H7 (cell line): ENCODE measurements at places on chromosomes 4 and X.
A peak's percentile ranks its signal among the peaks of the same experiment; 100 is the strongest.

DNA sequence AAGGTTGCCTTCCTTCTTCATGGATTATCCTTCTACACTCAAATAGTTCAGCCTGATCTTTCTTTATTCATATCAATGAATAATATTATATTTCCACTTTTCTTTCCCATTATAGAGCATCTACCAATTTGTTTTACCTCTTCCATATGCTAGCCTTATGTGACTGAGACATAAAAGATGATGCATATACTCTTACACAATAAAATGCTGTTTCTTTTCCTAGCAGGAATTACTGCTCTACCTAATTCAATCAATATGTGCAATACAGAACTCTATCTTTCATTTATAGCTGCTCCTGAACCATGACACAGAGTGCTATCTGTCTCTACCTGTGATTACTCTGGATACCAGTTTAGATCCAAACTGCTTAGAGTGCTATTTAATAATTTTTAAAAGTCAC is 2334.0 kb downstream of the PCDH7 start:
- no peak for DNase-seq

- DNase-seq, result no peak
Measured at GRCh38 chrX:44802613-44803012, 41.2 kb upstream of the DUSP21 start.

DNA sequence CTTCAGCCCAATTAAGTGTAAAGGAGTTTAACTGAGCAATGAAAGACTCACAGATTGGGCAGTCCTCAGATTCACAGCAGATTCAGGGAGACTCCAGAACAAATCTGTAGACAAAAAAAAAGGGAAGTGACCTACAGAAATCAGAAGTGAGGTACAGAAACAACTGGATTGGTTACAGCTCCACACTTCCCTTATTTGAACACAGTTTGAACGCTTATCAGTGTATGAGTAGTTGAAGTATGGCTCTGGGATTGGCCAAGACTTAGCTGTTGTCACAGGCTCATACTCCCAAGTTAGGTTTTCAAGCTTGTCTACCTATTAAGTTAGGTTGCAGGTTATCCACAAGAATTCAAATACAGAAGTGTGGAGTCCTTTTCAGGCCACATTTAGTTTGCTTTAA is 112.4 kb upstream of the ELOVL6 start:
- no peak for DNase-seq

GRCh38 chrX:119130911-119131310 is 3.3 kb upstream of the KIAA1210 start:
- no peak for DNase-seq

DNA sequence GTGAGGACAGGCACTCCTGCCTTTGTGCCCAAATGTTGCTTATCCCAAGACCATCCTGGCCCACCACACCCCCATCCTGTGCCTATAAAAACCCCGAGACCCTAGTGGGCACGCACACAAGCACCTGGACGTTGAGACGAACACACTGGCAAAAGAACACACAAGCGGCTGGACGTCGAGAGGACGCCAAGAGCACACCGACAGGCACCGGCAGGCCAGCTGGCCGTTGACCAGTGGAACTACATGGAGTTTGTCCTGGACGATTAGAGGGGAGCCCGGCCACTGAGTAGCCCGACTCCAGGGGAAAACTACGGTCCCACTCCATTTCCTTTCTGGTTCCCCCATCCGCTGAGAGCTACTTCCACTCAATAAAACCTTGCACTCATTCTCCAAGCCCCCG is 301.7 kb downstream of the PCDH10 start:
- no peak for DNase-seq

GRCh38 chr4:164876700-164877324 is at the start of gene APELA:
Gene APELA (plus strand): TSS chr4:164877178. CDS start chr4:164877332, 154 bp downstream.
- peak; percentile 36 for DNase-seq

DNA sequence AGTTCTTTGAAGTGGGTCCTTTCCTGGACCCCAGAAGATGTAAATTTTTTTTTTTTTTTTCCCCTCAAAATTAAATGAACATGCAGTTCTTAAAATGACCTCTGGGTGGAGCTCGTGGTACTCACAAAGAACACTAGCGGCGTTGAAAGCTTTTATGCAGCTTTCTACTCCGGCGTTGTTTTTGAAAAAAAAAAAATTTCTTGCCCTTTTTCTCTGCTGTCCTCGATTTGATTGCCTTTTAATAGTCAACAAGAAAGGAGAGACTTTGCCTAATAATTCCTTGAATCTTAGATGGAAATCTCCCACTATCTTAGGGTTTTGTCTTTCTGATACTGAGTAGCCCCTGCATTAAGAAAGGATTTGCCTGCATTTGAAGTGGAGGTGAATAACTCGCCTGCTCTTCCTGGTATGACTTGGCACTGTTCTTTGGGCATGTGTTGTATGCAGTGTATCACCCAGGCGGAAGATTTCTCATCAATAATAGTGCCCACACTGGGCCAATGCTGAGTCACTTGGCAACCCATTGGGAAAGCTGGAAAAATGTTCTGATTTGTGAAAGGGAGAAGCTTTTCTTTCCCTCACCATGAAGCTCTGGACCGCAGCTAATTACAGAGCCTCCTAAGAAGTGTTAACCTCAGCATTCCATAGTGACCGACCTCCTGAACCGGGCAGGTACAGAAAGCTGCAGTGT is 104.0 kb downstream of the PHEX start:
- no peak for DNase-seq

- no peak for DNase-seq
Measured at GRCh38 chr4:112173593-112174558, 28.6 kb downstream of the FAM241A start.

GRCh38 chr4:138494931-138495330 is 252.8 kb upstream of the SLC7A11 start:
- peak; percentile 61 for DNase-seq

DNA sequence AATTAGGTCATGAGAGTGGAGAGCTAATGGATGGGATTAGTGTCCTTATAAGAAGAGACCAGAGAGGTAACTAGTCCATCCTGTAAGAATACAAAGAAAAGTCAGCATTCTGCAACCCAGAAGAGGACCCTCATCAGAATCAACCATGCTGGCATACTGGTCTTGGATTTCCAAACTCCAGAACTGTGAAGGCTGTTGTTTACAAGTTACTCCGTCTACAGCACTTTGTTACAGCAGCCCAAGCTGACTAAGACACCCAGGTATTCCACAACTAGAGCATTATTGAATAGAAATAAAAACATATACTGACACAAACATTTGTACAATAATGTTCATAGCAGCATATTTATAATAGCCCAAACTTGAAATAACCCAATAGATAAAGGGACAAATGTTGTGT is 9.2 kb downstream of the TMEM156 start:
- DNase-seq, result no peak

DNA sequence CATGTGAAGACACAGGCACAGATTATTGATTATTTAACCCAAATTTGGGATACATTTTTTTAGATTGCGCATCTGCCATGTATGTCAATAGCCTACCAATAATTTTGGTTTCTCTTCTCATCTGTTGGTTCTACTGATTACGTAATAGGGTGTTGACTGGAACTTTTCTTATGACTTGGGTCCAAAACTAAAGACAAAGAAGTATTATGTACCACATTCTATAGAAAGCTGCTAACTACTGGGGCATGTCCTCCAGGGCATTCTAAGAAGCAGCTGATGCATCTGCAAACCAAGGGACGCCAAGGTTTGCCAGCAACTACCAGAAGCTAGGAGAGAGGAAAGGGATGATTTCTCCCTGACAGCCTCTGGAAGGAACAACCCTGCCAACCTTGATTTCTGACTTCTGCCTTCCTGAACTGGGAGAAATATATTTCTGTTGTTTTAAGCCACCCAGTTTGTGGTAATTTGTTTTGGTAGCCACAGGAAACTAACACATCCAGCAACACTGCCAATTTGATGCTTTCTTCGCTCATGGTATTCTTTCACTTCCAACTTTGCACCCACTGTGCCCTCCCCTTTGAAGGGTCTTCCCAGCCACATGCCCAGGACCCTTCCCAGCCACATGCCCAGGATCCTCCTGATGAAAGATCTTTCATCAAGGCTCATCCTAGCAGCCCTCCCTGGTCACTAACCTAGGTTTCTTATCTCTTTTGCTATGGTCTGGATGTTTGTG is 15.9 kb upstream of the TLR1 start:
- DNase-seq, result no peak

DNA sequence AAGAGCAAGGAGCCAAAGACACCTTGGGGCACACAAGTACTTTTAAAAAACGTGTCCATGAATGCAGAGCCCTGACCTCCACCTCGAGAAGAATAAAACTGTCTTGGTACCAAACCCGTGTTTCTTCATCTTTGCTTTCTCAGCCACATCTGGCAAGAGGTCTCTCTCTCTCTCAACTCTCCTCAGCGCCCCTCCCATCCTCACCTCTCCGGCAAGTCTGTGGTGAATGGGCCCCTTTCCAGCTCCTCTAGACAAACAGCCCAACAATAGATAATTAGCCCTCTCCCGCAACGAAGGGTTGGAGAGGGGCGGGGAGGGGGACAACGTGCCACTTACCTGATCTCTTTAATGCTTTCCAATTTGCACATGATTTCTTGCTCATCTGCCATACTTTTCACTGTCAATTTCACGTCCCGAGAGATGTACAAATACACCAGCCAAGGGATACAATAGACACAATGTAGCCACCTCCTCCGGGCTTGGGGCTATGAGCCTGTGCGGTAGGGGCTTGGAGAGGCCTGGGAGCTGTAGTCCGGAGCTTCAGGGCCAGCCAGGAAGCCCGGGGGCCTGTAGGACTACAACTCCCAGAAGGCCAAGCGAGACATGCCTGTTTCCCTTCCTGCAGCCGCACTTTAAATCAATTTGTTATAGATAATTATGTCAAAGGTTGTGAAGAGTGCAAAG is at the start of gene ZC4H2:
Gene ZC4H2, minus strand, starts transcription at position 462 of the 684 bp plus-strand sequence. Its CDS starts 73 bp downstream, at position 389.
- DNase-seq, result peak; percentile 65

- DNase-seq, result no peak
Measured at GRCh38 chr4:40953283-40954087, 203.7 kb downstream of the NSUN7 start.

DNA sequence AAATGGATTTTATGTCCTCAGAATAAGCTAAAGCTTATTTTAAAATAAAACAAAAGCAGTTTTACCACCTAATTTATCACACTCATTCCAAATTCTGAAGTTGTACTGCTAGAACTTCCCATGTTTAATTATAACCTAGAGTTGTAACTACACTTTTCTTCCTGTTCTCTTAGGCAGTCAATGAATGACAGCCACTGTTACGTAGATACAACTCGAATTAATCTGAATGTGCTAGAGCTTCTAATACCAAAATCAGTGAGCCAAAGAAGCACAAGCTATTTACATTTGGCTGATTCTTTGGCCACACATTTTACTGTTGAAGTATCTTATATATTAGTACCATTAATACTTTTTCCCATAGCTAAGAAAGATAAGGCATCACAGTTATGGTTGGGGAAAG is 99.0 kb upstream of the FTHL17 start:
- no peak for DNase-seq

- DNase-seq, result no peak
Measured at GRCh38 chr4:3225071-3225850, 23.7 kb upstream of the MSANTD1 start.

- no peak for DNase-seq
Measured at GRCh38 chrX:23493941-23494374, 159.3 kb downstream of the PTCHD1 start.

- no peak for DNase-seq
Measured at GRCh38 chrX:78957768-78958130, 12.6 kb downstream of the P2RY10 start.

GRCh38 chr4:119238068-119238722 is 25.7 kb downstream of the USP53 start:
- no peak for DNase-seq

DNA sequence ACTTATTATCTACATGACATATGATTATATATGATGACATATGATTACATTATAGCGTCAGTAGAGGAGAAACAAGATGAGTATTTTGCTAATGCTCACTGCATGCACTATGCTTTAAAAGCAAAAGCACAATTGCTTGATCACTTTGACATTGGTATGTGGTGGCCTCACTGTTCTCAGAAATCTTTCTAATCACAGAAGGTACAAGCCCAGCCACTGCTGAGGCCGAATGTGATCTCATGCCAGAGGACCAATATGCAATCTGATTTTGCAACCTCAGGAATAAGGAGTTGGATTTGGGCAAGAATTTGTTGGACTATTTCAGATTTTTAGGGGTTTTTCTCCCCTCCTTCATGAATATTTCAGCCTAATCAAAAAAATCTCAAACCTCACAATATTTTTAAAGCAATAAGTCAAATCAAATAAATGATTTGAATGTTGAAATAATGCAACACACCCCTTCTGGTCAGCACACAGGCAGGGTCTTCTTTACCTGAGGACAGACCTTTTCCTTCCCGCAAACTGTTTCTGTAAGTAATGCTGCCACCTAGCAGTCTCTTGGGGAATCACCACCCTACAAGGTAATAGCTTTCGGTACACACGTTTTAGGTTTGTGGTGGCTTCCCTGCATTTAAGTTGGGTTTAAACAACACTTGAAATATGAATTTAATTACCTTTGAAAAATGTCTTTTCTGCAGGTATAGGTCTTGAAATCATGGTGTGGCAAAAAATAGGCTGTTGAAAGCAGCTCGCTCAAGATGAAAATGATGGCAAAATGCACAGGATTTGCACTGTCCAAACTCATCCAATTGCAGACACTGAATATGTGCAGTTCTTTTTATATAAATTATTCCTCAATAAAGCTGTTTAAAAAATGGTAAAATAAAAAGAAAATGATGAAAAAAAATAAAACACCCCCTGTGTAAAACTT is 4.8 kb upstream of the CXCL13 start:
- DNase-seq, result peak; percentile 58

GRCh38 chrX:150703695-150703974 is 10.4 kb downstream of the MTMR1 start:
- no peak for DNase-seq

DNA sequence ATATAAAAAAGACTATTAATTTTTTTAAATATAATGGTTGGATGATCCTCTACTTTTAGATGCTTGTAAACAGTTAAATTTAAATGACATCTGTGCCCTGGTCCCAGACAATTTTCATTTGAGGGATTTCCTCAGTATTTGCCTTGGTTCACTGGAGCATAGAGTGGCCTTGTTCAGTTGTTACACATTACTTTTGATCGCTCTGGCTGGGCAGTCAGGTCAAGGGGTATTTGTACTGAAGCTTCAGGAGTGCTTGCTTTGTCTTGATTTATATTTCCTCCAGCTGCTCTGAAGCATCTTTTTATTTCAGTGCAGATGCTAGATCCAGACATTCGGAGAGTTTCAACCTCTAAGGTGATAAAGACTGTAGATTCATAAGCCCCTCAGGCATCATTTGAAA is 50.0 kb downstream of the COMMD8 start:
- no peak for DNase-seq

- DNase-seq, result no peak
Measured at GRCh38 chr4:142407596-142407995, 438.5 kb downstream of the INPP4B start.

GRCh38 chr4:120561648-120562047 is 360.9 kb downstream of the PRDM5 start:
- no peak for DNase-seq
